Psoas muscle (tissue), 8 donors: ENCODE measurements at places on chromosomes 2 and 18. TPM values are rescaled to one million over a fixed set of nuclear protein-coding genes. Genes with fewer than 3 reads are reported as not detected.

Gene MC2R
- polyA plus RNA-seq = not detected

Gene CAPN13
- polyA plus RNA-seq = not detected

Gene C1D
- 27.6 TPM for polyA plus RNA-seq

Gene HRH4
- polyA plus RNA-seq = 0.06 TPM

Gene CD226
- polyA plus RNA-seq = 0.08 TPM

Gene EFEMP1
- polyA plus RNA-seq = 9.1 TPM

Gene GPR155
- polyA plus RNA-seq = 4.9 TPM

Gene FMNL2
- 14.8 TPM for polyA plus RNA-seq

Gene AQP12B
- polyA plus RNA-seq = not detected

Gene ATOH8
- polyA plus RNA-seq = 77.2 TPM

Gene SULT1C2
- polyA plus RNA-seq = not detected

Gene MAP3K19
- polyA plus RNA-seq = not detected

Gene GBX2
- polyA plus RNA-seq = not detected

Gene IL36B
- not detected for polyA plus RNA-seq

Gene BOLL
- 2.9 TPM for polyA plus RNA-seq

Gene CYP26B1
- polyA plus RNA-seq = 0.39 TPM

Gene SERPINB12
- polyA plus RNA-seq = not detected

Gene ALK
- polyA plus RNA-seq = 0.04 TPM

Gene PTH2R
- not detected for polyA plus RNA-seq

Gene SLC4A3
- polyA plus RNA-seq = 0.60 TPM

Gene TRIM43
- polyA plus RNA-seq = not detected

Gene PTGR3
- polyA plus RNA-seq = 20.6 TPM

Gene CAPN14
- 0.04 TPM for polyA plus RNA-seq

Gene FAM228A
- 0.04 TPM for polyA plus RNA-seq

Gene ZC3H8
- 9.3 TPM for polyA plus RNA-seq

Gene MALL
- 4.8 TPM for polyA plus RNA-seq

Gene SPP2
- polyA plus RNA-seq = not detected

Gene UNC80
- not detected for polyA plus RNA-seq

Gene MGAT4A
- polyA plus RNA-seq = 3.0 TPM

Gene RNU2-63P
- not detected for polyA plus RNA-seq

Gene CPLX4
- not detected for polyA plus RNA-seq

Gene RNF152
- polyA plus RNA-seq = 0.65 TPM

Gene LONRF2
- polyA plus RNA-seq = 0.65 TPM

Gene OSBPL6
- polyA plus RNA-seq = 36.4 TPM

Gene C1QL2
- not detected for polyA plus RNA-seq
